ENCODE measurements at places on chromosomes 1 and 21.

GRCh38 chr1:239960366-239960765 is 131.3 kb upstream of the FMN2 start:
- no peak for DNase-seq

DNA sequence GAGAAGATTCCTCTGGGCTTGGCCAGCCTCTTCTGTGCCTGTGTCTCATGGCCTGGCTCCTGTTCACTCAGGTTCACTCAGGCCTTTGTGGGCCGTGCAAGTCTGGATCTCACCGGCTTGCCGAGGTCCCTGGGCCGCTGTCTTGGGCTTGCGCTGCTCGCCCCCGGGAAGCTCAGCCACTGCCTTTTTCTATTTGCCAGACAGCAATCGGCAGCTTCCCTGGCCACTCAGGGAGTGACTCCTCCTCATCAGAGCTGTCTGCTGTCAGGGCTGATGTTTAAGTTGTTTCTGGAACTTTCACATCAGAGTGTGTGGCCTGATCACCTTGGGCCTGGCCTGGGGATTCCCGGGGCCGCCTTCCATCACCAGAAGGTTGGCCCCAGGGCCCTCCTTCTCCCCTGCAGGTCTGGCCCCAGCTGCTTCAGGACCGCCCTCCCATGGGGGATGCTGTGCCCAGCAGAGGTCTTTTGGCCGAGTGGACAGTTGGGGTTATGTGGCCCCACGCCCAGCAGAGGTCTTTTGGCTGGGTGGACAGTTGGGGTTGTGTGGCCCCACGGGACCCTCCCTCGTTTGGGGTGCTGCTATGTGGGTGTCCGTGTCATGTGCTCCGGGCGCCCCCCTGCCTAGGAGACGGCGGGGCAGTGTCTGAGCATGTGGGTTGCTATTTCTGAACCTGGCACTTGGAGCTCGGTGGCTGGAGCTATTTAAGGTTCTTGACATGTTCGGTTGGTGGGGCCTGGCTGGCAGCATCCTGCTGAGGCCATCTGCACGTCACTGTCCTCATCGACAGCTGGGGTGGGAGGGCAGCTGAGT is 12.5 kb downstream of the SLX9 start:
- no peak for DNase-seq

GRCh38 chr1:234515821-234516241 is 36.9 kb upstream of the TARBP1 start:
- no peak for DNase-seq

- DNase-seq = peak; percentile 70
Observed at GRCh38 chr1:20194757-20195461, 8.6 kb upstream of the PLA2G2C start.

DNA sequence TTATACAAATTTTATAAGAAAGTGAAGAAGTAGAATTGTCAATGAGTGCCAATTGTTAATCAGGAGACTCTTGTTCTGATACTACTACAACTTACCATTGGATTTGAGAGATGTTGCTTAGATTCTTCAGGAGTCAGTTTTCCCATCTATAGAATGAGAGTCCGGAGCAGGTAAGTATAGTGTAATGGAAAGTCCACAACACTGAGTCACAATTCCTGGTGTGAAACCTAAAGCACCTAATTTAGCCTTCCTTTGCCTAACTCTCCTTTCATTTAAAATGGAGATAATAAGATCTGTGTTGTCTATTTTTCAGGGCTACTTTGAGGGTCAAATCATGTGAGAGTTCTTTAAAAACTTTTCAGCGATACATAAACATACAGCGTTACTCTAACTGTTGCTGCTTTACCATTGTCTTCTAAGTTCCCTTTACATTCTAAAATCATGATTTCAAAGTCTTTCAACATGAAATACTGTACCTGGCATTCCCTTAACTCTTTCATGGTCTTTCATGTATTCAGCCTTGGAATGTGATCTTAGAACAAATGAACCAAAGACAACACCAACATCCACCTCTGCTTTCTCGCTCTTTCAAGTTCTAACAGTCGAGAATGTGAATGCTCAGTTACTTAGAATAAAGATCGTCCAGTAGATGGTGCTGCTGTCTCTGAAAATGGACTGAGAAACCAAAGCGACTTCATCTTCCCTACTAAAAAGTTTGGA is 90.9 kb downstream of the SLC30A10 start:
- DNase-seq = no peak

DNA sequence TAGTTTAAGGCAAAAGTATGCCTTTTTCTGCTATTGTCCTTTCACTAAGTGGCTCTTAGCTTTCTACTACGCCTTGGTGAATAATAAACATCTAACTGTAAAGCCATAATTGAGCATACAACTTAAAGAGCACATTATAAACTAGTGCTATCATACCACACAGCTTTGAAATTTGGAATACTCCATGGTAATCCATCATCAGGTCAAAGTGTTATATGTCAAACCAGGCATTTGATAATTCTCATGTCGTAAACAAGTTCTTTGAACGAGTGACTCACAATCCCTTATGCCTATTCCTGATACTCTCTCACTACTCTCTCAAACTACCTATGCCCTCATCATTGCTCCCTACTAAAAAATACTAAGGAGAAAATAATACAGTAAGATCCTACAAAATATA is 60.3 kb upstream of the FMN2 start:
- no peak for DNase-seq

DNA sequence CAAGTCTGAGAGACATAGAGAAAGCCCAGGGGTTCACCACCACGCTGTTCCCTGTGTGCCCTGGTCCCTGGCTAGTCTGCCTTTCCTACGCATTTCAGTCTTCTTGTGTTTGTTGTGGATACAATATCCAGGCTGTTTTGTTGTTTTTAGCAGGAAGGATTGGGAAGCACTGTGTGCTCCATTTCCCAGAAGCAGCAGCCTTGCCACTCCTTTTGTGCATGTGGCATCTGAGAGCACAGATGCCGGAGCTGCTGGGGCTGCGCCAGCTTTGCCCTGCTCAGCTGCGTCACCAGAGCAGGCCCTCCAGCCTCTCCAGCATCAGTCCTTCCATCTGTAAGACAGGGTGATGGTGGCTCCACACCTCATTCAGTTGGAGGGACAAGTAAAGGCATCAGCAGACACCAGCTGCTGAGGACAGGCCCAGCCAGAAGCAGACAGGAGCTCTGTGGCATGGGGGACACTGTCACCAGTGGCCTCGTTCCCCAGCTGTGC is 94.4 kb upstream of the COL6A1 start:
- no peak for DNase-seq

DNA sequence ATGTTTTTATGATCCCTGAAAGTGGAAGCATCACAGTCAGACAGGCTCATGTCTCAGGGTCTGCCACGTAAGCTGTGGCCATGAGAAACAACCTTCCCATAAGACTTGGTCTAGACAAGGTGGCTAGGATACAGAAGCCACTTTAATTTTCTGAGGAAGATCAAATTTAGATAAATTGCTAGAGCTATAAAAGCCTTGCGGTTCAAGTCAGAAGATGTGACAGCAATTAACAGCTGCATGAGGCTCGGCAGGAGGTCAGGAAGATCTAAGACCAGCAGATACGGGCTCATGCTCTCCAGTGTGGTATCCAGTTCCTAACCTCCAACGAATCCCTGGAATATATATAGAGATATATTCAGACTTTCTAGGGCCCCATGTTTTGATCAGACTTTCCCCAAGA is 577.1 kb downstream of the PLPP3 start:
- no peak for DNase-seq

DNA sequence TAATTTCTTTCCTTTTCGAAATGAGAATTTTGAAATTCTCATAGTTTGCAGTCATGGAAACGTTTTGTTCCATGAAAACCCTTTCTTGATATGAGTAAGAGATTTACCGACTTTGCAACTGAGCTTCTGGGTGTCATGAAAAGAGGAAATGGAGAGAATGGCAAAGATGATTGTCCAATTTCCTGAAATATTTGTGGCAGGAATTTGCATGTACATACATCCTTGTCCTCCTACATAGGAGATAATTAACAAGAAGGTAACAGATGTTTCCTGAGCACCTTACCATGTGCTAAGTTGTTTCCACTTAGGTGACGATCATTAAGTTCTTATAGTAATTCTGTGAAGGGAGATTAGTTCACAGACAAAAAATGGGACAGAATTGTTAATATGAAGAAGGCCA is 170.7 kb downstream of the NEGR1 start:
- DNase-seq = no peak

- DNase-seq = no peak
Observed at GRCh38 chr1:13956393-13956792, 256.4 kb downstream of the PRDM2 start.

DNA sequence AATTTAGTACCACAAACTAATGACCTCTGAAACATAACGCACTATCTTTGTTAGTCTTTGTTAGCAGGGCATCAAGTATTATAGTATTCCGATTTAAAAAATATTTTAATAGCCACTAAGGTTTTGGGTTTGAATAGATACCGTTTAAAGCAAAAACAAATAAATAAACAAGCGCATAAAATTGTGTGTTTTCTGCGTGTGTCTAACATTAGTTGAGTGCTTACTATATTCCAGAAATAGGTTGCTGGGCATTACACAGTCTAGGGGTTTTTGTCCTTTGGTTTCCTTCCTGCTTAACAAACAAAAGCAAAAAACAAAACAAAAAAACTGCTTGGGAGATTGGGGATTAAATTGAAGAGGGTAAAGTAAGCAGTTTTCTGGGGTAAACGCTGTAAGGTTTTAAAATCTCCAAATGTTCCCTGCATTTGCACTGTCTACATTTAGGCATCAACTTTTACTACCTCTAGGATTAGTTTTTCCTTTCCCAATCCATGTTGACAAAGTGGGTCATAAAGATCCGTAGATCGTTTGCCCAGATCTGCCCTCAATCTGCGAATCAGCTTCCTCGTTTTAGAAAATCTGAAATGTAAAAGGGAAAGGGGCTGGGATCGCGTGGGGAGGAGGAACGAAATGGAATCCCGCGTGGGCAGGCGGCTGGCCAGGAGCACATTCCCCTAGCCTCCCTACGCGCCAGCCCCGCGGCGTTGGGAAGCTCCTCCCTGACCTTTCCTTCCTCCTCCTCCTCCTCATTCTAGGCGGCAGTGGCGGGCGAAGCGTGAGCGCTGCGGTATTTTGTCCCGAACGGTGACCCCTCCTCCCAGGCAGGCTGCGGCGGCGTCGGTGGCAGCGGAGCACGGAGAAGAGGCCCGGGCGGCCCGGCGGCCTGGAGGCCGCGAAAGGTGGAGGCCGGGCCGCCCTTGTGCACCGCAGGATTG is at the start of gene KCTD3:
Gene KCTD3 (plus strand): TSS at position 749 of the 935 bp plus-strand sequence. CDS start 382 bp downstream, outside the sequence.
- peak; percentile 25 for DNase-seq

- DNase-seq = no peak
Observed at GRCh38 chr1:162072740-162073139, 3.2 kb downstream of the NOS1AP start.

DNA sequence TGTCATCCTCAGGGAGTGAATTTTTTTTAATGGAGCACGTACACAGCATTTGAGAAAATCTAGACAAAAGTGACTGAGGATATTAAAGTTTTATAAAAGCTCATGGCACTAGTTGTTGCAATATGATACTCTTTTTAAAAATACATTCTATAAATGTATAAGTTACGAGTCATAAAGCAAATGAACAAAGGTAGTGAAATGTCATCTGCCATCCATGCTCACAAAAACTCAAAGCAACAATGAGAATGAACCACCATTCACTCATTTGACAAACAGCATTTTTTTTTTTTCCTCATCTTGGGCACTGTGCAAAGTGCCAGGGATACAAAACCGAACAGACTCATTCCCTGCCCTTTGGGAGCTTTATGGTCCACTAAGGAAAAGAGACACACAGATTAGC is 38.7 kb downstream of the GPR137B start:
- DNase-seq = no peak

- DNase-seq = no peak
Observed at GRCh38 chr1:29963946-29964345, 727.6 kb downstream of the PTPRU start.

GRCh38 chr1:228940926-228941325 is 205.6 kb downstream of the RHOU start:
- no peak for DNase-seq

DNA sequence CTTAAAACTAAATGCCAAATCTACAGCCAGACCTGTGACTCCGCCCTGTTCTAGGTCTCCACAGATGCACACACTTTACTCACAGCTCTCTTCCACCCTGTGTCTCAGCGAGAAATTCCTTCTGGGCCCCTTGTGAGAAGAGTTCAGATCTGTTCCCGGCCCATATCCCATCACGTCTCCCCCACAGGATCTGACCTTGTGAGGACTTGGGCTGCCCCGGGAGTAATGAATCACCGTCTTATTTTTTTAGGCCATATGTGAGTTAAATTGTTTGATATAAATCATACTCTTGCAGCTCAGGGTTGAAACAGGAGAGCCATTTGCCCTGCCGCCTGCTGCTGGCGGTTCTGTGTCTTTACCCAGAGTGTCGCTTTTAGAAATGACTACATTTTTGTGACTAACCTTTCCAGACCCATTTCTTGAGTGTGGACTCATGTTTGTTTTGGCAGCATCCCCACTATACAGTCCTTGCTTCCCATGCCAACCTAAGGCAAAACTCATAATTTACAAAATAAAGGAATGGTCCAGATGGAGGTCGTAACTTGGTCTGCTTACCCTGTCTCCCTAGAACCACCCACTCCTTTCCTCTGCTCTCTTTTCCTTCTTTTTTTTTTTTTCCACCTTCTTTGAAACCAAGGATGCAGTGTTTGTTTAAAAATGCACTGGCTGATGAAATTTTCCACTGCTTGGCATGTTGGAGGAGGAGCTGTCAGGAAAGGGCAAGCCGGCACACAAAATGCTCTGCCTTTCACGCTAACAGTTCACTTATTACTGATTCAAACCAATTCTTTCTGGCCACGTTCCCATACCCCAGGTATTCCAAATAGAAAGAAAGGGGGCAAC is 98.0 kb upstream of the C1orf105 start:
- DNase-seq = no peak

- no peak for DNase-seq
Observed at GRCh38 chr1:236289492-236290131, 7.9 kb upstream of the ERO1B start.

GRCh38 chr1:23696335-23696989 is 4.9 kb downstream of the RPL11 start:
- no peak for DNase-seq

GRCh38 chr1:239566074-239566473 is 179.7 kb downstream of the CHRM3 start:
- DNase-seq = no peak

- DNase-seq = peak; percentile 84
Observed at GRCh38 chr1:156126043-156126629, 11.6 kb downstream of the LMNA start.

DNA sequence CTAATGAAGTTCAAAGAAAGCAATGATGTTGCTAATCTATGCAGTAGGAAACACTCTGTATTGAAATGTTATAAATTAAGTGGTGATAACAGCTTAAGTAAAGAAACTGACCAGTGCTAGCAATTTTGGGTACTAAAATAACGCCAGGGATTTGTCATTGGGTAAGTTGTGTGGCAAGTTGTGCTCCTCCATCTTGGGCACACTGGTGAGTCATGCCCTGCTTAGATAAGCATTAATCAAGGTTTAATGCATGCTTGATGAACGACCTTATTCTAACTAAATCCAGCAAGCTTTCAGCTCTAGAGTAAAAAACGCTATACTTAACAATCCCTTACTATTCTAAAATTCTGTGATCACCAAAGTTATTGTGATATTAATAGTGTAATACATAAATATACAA is 25.2 kb downstream of the VAMP4 start:
- DNase-seq = no peak
